Left kidney (tissue), 8 donors: ENCODE measurements at places on chromosomes 3 and 15. TPM values are rescaled to one million over a fixed set of nuclear protein-coding genes. Genes with fewer than 3 reads are reported as not detected.

- DNase-seq, result no peak
These were observed 3.7 kb downstream of the MCTP2 start for GRCh38 chr15:94235041-94235440.

GRCh38 chr15:67136802-67137201 lies 71.4 kb downstream of the SMAD3 start:
- DNase-seq, result no peak

DNA sequence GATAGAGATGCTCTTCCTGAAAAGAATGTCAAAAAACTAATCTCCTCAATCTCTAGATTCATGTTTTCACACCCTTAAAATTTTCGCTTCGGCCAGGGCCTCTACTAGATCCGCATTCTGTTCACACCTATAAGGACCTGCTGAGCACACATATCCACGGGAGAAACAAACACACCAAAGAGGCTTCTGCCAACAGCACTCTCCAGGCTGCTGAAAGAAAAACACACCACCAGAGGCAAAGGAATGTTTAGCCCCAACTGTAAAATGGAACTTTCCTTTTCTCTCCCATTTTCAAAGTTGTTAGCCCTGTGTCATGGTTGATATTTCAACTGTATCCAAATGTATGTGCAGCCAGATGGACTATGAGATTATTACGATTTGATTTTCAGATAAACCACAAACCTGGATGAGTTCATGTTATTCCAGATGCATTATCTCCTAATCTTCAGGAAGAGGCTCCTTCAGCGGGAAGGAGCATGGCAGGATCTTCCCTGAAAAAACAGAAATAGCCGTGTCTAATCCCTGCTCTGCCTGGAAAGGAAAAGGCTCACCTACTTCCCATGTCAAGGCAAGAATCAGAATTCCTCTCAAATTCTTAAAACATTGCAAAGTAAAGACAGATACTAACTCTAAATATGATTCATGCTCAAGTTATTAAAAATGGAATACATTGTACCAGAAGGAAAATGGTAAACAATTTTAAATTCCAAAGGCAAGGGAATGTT lies 442.7 kb upstream of the NR2F2 start:
- no peak for DNase-seq

DNA sequence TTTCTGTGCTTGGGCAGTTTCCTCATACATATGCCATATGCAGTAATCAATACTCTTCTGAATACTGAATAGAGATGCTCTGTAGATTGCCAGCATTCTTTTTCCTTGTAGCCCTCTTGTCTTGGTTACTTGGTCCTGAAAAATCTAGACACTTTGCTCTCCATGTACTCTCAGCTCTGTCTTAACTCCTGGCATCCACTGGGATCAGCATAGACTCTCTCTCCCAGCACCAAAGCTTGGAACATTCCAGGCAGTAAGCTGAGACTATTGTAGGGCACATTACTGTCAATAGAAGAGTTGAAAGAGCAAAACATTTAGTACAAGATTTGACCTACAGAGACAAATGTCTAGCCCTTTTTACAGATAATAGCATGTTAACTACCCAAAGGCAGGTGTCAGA lies 1100.3 kb downstream of the TBL1XR1 start:
- DNase-seq, result no peak

CYP19A1 gene
- not detected for polyA plus RNA-seq

CKMT1A gene
- polyA plus RNA-seq, result 2.5 TPM

MTFMT gene
- 19.9 TPM for polyA plus RNA-seq
